IMR-90 (cell line): ENCODE measurements at places on chromosomes 13 and 19. TPM values are rescaled to one million over a fixed set of nuclear protein-coding genes. Genes with fewer than 3 reads are reported as not detected.

Gene RNASEH2B
- 14.2 and 21.9 TPM in 2 replicates for total RNA-seq

Gene ZNF816
- total RNA-seq = 10.0 and 12.0 TPM in 2 replicates

Gene PRODH2
- not detected in 2 replicates for total RNA-seq

DNA sequence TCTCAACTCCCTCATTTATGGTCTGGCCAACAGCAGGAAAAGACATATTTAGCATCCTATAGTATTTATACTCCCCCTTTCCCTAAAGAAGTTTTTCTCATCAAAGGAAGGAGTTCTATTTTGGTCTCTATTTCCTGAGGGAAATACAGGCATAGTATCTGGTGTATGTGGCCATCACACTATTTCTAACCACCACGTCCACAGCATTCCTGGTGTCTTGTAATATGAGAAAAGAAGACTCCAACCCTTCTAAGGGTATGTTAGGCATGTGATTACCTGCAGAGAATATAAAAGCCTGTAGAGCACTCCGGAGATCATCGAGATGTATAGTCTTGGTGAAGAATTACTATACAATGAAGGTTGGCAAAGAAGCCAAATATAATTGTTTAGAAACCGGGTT, 137.4 kb downstream of the VWA8 start:
- H3K4me1 ChIP-seq = peaks cover 4% of the 10 kb centered on the region
- H3K4me3 ChIP-seq = no peak overlapping the region

Gene MUC16
- not detected in 2 replicates for total RNA-seq
